ENCODE measurements at places on chromosomes 3 and 15.

DNA sequence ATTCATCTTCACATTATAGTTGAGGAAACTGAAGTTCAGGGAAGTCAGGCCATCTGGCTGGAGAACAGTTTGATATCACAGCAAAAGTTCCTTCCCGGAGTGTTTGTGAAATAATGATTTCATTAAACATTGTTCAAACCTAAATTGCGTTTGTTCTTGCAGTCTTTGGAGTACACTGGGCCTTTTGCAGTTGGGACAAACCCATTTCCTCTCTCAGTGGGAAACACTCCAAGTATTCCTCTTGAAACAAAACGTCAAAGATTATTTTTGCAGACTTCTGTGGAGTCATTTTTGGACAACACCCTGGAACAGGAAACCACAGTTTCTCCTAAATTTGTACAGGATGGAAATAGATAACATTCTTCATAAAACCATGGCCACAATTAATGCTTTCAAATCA, 287.5 kb downstream of the PTPRG start:
- peak; percentile 74 for DNase-seq

- DNase-seq = no peak
These were observed 334.2 kb upstream of the IL12A start for GRCh38 chr3:159654183-159655134.

DNA sequence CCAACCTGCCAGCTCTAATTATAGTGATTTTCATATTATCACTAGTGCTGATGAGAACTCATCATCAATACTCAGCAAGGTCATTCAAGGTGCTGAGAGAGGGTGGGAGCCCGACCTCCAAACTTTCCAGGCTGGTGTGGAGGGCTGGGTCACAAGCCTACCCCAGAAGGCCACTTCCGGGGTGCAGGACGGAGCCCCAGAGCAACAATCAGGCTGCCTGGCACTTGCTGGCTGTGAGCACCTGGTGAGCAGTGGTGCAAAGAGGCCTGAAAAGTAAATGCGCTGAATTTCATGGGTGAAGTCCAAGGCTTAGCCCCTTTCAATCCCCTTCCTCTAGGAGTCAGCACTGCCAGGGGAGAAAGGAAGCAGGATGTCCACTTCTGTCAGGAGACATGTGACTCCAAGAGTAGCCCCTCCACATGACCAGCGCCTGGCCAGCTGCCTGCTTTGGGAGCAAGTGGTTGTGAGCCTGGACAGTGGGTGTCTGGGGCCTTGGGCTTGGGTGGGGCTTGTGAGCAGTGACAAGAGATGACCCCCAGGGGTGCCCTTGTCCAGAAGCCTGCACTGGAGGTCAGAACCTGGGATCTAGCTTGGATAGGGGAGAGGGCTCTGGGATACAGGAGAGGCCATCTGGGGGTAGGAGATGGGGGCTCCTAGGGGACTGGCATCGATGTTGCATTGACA, 165.0 kb upstream of the TLE3 start:
- no peak for DNase-seq

- DNase-seq = peak; percentile 75
These were observed 26.3 kb downstream of the CCDC13 start for GRCh38 chr3:42746455-42747450.

DNA sequence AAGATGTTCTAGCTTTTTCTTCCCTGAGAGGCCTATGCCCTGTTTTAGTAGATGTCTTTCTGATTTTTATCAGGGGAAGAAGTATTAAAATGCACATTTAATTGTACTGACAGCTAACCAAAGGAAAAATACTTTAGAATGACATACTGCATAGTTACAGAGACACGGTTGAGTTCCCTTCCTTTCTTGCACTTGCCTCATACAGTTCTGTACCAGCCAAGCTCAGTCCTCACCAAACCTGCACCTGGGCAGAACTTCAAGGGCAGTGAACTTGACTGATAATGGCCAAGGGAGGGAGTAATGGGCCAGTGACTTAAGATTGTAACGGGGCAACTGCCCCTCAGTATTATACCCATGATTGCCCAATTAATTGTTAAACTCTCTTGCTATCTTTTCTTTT, 34.1 kb upstream of the RASGRP1 start:
- DNase-seq = no peak

GRCh38 chr15:48962662-48963523, 826 bp downstream of the SHC4 start:
- DNase-seq = no peak

DNA sequence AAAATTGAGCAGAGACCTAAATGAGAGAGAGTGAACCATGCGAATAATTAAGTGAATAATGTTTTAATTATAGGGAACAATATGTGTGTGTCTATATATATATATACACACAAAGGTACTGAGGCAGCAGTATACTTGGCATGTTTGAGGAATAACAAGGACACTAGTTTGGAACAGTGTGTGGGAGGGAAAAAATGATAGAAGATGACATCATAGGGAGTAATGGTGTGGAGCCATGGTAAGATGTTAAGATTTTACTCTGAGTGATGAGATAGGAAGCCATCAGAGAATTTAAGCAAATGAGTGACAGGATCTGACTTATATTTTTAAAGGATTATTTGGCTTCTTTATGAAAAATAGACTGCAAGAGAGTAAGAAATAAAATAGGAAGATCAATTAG, 29.1 kb downstream of the DTWD1 start:
- DNase-seq = no peak

- no peak for DNase-seq
These were observed 52.8 kb upstream of the NSMCE3 start for GRCh38 chr15:29322415-29322814.

DNA sequence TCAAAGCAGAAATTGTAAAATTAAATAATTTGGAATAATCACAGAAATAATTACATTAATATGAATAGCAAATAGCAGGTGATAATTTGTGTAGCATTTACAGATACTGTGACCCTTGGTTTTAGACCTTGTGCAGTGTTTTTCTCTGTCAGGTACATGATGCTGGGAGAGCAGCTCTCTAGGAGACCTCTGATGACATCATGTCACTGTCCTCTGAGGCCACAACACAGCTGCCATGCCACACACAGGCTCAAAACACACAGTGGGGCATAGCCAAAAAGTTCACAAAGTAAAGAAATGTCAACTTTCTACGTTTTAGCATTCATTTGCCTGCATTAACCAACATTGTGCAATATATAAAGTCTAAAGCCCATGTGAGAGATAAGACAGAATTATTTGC, 71.8 kb upstream of the ZBTB20 start:
- no peak for DNase-seq

GRCh38 chr3:160796813-160797164, 40.8 kb downstream of the PPM1L start:
- no peak for DNase-seq

GRCh38 chr3:123342631-123343080, 106.2 kb downstream of the ADCY5 start:
- DNase-seq = no peak

GRCh38 chr3:152071924-152072323, 196.8 kb upstream of the MBNL1 start:
- DNase-seq = no peak

DNA sequence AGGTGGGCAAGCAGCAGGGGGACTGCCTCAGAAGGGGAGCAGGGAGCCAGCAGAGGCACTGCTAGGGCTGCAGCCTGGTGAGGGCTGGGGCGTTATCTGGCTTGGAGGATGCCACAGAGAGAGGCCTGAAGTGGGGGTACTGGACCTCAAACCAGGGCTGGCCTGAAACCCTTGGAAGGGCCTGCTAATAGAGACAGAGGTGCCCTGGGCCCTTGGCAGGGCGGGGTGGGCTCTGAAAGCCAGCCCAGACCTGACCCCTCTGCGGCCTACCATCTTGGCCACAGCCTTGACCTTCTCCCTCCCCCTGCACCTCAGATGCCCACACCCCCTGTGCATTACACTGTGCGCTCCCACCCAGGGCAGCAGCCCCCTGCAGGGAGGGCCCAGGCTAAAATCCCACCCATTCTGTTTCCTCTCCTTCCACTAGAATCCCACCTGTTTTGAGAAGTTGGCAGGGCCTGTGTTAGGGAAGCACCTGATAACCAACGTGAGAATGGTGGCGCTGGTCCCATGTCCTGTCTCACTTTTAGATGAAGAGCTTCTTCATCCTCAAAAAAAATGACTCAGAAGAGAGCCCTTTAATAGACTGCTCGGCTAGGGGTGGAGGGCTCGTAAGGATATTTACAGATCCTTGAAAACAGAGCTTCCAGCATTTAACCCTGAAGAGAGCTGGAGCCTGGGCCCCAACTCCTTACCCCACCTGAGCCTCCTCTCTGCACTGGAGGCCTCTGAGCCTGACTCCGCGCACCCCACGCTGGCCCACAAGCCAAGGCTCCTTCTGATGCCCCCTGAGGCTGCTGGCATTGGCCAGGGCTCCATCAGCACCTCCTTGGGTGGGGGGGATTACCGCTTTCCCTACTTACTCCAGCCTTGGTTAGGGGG, 29.8 kb downstream of the LOXL1 start:
- DNase-seq = no peak

- no peak for DNase-seq
These were observed 85.8 kb downstream of the SNRK start for GRCh38 chr3:43372007-43372740.

- no peak for DNase-seq
These were observed 21.3 kb downstream of the GASK1A start for GRCh38 chr3:43000387-43000786.

DNA sequence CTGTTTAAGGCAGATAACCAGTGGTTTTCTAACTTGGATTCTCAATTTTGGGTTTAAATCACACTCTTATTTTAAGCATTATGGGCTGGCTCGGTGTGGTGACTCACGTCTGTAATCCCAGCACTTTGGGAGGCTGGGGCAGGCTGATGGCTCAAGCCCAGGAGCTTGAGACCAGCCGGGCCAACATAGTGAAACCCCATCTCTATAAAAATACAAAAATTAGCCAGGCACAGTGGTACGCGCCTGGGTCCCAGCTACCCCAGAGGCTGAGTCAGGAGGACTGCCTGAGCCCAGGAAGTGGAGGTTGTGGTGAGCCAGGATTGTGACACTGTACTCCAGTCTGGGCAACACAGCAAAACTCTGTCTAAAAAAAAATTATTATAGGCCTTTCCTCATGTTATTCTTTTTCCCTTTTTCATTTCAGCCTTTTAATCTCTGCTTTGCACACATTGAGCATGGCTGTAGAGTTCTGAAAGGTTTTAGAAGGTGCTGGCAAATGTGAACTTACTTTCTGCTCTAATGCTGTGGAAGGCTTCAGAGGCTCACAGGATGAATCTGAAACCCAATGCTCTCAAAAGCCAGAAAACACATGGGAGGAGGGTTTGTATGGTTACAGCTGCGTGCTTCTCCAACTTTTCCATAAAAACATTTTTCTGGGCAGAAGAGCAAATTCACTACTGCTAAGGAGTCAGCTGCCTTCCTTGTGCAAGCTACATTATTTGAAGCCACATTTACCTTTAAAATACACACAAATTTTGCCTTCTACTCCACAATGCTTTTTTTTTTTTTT, 32.5 kb downstream of the CHAC1 start:
- no peak for DNase-seq

- DNase-seq = peak; percentile 41
These were observed 13.9 kb upstream of the ANPEP start for GRCh38 chr15:89828281-89829145.

DNA sequence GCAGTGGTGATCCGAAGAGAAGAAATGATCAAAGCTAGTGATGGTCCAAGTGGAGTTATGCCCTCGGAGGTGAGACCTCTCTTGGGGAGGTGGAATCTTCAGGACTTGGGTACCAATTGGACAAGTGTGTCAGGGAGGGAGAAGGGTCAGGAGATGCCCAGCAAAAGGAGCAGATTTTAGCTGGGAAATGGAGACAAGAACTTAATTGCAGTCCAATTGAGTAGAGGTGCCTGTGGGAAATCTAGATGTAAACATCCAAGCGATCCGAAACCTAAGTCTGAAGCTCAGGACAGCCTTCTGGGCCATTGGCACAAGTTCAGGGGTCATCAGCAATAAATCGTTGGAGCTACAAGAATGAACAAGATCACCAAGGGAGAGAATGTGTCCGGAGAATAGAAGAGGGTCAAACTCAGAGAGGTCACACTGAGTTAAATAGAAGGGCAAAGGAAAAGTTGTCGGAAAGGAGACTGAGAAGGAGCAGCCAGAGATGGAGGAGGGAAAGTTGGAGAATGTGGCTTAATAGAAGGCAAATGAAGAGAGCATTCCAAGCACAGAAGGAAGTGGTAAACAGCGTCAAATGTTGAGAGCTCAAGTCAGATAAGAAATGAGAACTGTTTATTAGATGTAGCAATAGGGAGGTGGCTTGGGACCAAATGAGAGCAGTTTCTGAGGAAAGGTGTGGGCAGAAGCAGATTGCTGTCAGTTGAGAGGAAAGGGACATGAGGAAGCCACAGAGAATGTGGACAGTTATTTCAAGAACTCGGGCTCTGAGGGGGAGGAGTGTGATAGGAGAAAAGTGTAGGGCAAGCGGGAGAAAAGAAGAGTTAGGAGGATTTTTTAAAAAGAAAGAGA, 64.2 kb upstream of the FNDC3B start:
- no peak for DNase-seq

- DNase-seq = no peak
These were observed 351.2 kb downstream of the RAP2B start for GRCh38 chr3:153513236-153513635.

DNA sequence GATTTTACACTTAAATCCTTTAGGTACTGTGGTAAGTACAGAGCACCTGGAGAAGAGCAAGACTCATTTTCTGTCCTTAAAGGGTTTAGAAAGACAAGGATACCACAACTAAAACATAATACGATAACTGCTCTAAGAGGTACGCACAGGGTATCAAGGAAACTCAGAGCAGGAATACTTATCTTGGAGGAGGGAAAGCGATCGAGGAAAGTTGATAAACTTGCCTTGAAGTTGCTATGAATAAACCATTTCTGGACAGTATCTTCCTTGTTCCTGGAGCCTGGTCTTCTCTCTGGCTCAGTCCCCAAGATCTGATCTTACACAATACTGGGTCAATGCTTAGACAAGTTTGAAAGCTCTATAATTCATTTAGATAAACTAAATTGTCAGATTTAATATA, 17.6 kb upstream of the GATM start:
- DNase-seq = no peak

GRCh38 chr15:56040081-56041035, 46.9 kb upstream of the NEDD4 start:
- peak; percentile 80 for DNase-seq

- DNase-seq = no peak
These were observed 944.3 kb upstream of the SEMA6D start for GRCh38 chr15:46773016-46773415.

DNA sequence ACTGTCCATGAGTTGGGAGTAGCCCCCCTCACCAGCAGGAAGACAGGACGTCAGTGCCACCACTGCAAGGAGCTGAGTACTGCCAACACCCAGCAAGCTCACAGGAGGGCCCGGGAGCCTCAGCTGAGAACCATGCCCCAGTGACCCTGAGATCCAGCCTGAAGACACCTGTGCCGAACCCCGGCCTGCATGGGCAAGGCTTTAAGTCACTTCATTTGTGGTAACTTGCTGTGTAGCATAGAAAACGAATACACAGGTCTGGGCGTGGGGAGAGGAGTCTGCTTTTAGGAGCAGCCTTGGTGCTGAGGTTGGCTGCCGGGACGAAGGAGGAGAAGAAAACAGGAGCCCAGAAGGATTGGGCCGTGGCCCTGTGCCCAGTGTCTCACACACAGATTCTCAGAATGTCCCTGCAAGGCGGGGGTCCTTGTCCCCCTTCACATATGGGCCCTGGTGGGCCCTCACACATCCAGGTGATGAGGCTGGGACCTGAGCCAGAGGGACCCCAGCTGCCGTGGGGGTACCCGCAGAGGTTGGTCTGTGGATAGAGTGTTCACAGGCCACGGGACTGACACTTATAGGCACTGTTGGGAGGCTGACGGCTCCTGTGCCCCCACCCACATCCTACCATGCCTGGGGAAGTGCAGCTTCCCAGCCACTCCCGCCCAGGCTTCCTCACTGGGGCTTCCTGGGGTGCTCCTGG, 85.3 kb downstream of the PLXNA1 start:
- DNase-seq = no peak
